ENCODE measurements at places on chromosomes 2 and 18. TPM values are rescaled to one million over a fixed set of nuclear protein-coding genes. Genes with fewer than 3 reads are reported as not detected.

LOXL3 gene
- total RNA-seq: 12.1 TPM

GRCh38 chr2:191165176-191165643, 14.4 kb upstream of the STAT4 start:
- no peaks in the 10 kb centered on the region for H3K27me3 ChIP-seq
- peaks cover 38% of the 10 kb centered on the region for H3K4me1 ChIP-seq
- DNase-seq: no peak
- H3K27ac ChIP-seq: no peak overlapping the region
- no peak overlapping the region for H3K4me3 ChIP-seq

- DNase-seq: no peak
- peaks cover 75% of the 10 kb centered on the region for H3K4me1 ChIP-seq
- no peak overlapping the region for H3K4me3 ChIP-seq
- H3K27me3 ChIP-seq: no peaks in the 10 kb centered on the region
- no peaks in the 10 kb centered on the region for H3K36me3 ChIP-seq
These were observed 30.4 kb downstream of the INPP4A start for GRCh38 chr2:98474979-98475632.

GRCh38 chr2:102294802-102295489, 16.4 kb upstream of the IL1RL1 start:
- no peak overlapping the region for H3K27ac ChIP-seq
- H3K36me3 ChIP-seq: no peaks in the 10 kb centered on the region

- no peaks in the 10 kb centered on the region for H3K27me3 ChIP-seq
- no peak for DNase-seq
- no peaks in the 10 kb centered on the region for H3K4me1 ChIP-seq
These were observed 128.8 kb downstream of the THSD7B start for GRCh38 chr2:136894007-136894634.
